ENCODE measurements at places on chromosomes 11 and 22.

- DNase-seq: peak; percentile 87
These were observed 7.8 kb downstream of the LARGE2 start for GRCh38 chr11:45930031-45930794.

DNA sequence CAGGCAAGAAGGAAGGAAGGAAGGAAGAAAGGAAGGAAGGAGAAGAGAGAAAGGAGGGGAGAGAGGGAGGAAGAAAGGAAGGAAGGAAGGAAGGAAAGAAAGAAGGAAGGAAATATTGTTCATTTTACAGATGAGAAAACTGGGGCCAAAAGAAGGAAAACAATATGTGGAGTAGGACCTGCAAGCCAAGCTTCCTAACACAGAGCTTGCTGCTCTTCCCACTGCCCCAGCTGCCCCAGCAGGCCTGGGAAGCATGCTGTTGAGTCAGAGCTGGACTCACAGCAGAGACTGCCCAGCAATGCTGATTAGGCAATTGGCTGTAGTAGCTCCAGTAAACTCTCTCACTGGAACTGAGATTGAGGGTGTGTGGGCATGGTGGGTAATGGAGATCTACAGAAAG is 42.6 kb upstream of the SMCO4 start:
- no peak for DNase-seq

DNA sequence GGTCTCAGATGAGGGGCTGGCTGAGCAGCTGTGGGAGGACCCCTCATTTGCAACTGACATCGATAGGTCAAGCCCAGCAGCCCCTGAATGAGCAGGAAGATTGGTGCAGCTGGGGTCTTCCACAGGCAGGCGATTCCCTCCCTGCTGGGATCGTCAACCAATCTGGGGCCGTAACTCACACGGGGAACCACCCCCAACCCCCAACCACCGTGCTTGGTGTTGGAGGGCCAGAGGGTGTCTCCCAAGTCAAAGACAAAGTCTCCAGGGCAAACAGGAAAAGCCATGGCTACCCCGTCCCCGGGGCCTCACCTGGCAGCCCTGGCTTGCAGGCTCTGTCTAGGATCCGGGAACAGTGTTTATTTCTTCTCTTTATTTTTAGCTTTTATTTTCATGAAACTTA is 26.9 kb upstream of the SCUBE1 start:
- DNase-seq: no peak

DNA sequence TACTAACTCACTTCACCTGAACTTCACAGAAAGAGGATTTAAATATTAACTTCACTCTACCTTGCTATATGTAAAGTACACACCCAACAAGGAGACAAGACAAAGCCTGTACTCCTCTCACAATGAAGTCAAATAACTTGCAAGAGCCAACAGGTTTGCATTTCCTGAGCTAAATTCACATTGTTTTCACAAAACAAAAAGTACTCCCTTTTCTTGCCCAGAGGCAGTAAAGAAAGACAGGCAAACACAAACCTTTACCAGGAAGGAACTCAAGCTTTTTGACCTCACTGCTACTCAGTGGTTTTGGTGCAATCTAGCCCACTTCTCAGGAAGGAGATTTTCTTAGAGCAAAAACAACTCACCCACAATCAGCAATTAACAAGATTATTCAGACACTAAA is 15.7 kb downstream of the USP28 start:
- no peak for DNase-seq

DNA sequence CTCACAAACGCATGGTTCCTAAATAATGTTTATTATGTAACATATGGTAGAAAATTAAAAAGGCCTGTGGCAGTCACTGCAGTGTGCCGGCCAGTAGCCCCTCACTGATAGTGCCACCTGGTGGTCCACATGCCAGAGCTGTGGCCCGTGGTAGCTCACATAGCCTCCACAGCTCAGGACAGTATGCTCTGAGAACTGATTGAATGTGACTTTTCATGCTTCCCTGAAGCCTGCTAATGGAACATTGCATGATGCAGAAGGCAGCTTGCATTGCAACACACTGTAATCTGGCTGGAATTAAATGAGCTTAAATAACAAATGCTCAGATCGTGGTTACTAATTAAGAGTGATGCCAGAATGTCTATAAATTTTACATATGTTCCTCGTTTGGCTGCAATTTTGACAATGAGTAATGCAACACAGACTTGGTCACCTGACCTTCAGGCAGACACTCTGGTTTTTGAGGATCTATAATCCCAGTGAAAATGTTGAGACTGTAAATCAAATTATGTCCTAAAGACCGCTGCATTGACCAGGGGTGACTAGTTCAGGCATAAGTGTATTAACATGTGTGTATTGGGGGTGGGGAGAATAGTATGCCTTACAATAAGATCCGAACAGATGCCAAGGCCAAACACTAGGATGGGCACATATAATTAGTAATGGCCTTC is 566.4 kb downstream of the METTL15 start:
- no peak for DNase-seq
